ENCODE measurements at places on chromosomes 3 and 15.

- no peak for DNase-seq
Measured at GRCh38 chr3:135860761-135861160, 104.8 kb upstream of the PPP2R3A start.

DNA sequence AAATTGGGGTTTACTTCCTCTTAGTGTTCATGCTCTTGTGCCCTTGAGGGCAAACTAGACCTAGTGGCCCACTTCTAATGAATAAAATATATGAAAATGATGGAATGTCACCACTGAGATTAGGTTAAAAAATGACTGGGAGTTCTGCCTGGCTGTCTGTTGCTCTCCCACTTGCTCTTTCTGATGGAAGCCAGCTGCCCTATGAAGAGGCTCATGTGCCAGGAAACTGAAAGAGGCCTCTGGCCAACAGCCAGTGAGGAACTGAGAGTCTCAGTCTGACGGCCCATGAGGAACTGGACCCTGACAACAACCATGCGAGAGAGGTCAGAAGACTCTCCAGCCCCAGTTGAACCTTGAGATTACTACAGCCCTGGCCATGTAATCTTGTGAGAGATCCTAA lies 107.1 kb upstream of the FHIT start:
- no peak for DNase-seq

DNA sequence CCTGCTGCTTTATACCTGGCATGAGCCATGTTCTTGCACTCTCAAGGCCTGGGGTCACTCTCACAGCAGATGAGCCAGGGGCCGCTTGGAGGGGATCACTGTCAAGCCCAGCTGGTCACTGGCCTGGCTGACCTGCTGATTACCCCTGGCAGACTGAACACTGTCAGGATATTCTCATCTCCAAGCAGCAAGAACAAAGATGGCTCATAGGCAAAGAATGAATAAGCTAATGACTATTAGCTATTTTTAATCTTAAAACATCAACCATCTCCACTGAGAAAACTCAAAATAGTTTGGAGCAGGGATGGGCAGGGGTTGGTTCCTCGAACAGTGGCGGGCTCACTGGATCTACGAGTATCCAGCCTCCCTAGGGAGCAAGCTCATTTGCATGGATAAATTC lies 64.4 kb upstream of the ACAN start:
- no peak for DNase-seq

- no peak for DNase-seq
Measured at GRCh38 chr3:185473290-185473815, 25.5 kb downstream of the TMEM41A start.

DNA sequence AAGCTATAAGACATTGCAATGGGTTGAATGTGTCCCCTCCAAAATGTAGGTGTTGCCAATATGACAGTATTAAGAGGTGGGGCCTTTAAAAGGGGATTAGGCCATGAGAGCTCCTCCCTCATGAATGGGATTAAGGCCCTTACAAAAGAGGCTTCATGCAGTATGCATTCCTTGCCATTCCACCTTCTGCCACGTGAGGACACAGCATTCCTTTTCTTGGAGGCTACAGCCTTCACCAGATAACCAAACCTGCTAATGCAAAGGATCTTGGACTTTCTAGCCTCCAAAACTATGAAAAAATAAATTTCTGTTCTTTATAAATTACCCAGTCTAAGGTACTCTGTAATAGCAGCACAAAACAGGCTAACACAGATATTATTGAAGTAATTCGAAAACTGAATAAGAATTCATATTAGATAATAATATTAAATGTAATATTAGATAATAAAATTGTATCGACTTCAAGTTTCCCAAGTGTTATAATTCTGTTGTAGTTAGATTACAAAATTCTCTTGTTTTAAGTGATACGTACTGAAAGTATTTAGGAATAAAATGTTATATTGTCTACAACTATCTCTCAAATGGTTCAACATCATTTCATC lies 29.4 kb upstream of the ATP8B4 start:
- DNase-seq = no peak

DNA sequence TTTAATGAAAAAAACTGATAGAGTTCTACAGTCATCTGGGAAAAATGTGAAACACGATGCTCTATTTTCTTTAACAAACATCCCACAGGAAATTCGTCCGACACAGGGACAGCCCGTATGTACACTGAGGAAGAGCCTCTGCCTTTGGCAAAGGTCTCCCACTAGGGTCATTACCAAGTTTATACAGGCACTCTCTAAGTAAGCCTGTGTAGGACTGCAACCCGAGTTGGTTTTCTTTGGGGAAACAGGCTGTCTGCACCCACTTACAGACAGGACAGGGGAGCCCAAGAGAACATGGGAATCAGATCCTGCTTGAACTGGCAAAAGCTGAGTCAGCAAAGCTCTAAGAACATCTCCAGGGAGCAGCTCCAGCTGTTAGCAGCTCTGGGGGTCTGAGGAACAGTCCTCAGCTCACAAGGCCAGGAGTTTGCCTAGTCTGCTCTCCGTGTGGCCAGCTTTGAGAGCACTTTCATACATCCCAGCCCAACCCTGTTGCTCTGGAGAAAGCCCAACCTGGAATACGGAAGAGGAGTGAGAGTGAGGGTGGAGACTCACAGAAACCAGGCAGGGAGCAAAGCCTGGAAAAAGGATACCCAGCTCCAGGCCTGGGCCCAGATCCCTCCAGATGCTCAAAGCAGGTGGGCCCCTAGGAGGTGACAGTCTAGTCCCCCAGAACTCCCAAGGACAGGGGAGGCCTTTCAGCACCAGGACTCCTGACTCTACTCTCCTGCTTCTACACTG lies 1.9 kb downstream of the TBC1D2B start:
- DNase-seq = no peak

DNA sequence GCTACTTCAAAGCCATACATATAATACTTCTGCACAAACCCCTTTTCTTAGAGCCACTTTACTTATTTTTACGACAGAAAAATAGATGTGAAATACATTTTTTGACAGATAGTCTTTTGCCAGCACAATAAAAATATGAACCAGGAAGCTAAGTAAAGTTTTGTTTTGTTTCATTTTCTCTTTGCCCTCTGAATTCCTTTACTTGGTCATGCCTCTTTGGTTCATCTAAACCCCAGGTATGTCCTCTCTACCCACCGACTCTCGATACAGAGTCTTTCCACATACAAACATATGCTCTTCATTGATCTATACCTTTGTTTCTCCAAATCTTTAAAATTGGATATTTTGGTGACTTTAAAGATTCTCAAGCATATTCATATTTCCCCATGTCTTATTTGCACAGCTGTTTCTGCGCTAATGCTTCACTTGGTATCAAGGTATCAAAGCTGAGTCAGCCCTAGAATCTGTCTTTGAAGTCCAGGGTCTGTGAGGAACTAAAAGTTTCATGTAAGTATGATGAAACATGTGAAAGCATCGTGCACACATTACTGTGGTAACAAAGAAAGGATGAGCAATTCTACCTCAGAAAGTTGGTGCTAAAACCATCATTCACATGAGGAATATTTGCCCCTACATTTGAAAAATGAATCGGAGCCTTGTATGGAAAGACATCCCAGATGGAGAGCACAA lies 845.4 kb downstream of the NAALADL2 start:
- DNase-seq = no peak

DNA sequence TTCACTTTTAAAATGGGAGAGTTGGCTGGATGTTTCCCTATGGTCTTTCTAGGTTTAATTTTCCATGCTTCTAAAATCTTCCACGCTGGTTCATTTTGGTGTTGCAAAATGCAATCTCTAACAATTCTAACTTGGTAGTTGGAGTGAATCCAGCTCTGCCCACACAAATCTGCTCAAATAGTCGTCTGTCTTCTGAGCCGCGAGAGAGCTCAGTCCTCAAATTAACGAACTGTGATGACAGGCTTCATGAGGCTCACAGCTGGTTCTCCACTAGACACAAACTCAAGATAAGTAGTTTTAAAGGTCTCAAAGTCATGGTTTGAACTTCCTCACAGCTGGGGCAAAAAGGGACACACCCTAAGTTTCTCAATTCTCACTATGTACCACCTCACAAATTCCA lies 178.6 kb upstream of the LYSMD4 start:
- DNase-seq = no peak

- no peak for DNase-seq
Measured at GRCh38 chr3:62672988-62673313, 202.3 kb downstream of the CADPS start.

GRCh38 chr3:16337856-16338540 lies 73.0 kb downstream of the OXNAD1 start:
- DNase-seq = peak; percentile 74

- no peak for DNase-seq
Measured at GRCh38 chr3:155549087-155549486, 195.8 kb downstream of the PLCH1 start.

DNA sequence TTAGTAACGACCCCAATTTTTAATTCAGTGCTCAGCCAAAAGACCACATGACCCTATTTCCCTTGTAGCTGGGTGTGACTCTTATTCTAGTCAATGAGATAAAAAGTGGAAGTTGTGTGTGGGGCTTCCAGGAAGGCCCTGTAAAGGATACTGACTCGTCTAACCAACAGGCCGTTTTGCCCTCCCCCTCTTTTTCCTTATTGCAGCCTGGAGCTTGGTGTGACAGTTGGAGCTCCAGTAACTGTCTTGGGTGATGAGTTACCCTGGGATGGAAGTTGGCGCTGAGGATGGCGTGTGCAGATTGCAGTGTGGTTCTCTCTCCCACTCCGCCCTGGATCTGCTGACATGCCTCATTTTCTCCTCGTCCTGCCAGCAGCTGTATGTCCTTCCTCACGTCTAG lies 209.3 kb upstream of the PROK2 start:
- no peak for DNase-seq

- no peak for DNase-seq
Measured at GRCh38 chr3:10780922-10781321, 35.1 kb upstream of the SLC6A11 start.

GRCh38 chr3:79976466-79976865 lies 208.7 kb upstream of the ROBO1 start:
- DNase-seq = no peak

- no peak for DNase-seq
Measured at GRCh38 chr3:181879926-181880325, 168.2 kb downstream of the SOX2 start.

DNA sequence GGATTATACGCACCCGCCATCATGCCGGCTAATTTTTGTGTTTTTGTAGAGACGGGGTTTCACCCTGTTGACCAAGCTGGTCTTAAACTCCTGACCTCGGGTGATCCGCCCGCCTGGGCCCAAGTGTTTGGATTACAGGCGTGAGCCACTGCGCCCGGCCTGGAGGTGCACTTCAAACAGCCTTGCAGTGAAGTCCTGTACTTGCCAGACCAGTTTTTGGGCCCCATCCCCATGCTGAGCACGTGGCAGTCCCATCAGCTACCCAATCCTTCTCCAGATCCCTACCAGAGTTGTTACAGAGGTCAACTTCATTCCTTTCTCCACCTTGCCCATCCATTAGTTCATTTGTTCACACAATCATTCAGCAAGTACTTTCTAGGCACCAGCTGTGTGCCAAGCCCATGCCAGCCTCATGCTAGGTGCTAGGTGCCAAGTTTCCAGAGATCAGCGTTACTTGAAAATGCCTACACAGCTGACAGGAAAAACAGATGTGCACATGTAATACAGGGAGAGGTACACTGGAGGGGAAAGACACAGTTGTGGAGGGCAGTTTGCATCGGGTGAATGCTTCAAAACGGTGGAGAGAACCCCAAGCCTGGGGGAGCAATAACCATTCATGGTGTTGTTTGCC lies 2.2 kb downstream of the DNAH1 start:
- no peak for DNase-seq

GRCh38 chr15:71687902-71688508 lies 122.3 kb upstream of the NR2E3 start:
- DNase-seq = no peak

DNA sequence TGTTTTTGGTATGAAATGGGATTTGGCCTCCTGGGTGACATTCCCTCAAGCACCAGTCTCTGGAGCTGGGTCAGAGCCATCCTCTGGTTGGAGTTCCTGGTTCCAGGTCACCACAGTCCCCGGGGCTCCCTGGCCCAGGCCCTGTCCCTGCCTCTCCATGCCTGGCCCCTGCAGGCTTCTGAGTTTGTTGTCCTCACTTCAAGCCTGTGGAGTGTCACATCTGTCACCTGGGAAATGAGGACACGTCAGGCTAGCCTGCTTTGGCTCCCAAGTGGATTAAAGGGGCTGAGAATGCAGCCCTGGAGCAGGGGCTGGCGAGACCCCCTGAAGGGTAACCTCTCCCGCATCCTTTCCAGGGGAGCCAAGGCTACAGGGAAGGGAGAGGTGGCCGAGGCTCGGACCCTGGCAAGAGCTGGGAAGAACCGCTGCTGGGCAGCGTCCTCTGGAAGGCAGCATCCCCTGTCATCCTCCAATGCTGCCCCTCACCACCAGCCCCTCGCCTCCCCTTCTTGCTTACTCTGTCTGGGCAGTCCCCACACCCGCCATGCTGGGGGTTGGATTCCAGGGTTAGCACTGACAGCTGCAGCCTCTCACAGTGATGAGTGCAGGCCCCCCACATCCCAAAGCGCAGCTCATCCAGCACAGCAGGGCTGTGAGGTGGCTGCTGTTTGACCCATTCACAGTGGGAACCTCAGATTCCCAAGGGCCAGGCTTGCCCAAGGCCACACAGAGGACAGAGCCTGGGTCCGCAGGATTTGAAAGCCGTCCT lies 75.5 kb upstream of the IQSEC1 start:
- DNase-seq = no peak

DNA sequence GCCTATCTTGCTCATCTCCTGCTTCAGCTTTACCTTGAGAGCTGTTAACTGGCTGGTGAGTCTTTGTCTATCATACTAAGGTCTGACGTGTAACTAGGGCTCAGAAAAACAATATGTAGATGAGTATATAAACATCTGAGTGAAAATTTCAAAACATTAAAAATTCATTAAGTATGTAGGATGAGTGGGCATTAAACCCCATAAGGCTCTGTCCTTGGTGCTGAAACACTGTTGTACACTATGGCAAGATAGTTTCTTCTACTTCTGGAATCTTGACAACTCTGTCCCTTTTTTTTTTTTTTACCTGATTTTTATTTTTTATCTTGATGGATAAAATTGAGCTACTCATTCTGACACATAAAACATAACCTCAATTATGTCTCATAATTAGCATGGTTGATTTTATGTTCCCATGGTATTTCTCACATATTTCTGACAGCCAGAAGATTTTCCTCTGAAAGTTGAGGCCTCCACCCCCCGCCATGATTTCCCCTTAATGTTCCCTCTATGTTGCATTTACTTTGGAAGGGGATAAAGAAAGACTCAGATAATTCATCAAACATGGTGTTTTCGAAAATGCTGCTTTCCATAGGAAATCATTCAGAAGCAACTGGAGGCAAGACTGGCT lies 54.3 kb downstream of the DGKG start:
- no peak for DNase-seq

GRCh38 chr3:55174747-55175146 lies 246.9 kb upstream of the LRTM1 start:
- no peak for DNase-seq

GRCh38 chr3:38597502-38598060 lies 51.9 kb downstream of the SCN5A start:
- no peak for DNase-seq

DNA sequence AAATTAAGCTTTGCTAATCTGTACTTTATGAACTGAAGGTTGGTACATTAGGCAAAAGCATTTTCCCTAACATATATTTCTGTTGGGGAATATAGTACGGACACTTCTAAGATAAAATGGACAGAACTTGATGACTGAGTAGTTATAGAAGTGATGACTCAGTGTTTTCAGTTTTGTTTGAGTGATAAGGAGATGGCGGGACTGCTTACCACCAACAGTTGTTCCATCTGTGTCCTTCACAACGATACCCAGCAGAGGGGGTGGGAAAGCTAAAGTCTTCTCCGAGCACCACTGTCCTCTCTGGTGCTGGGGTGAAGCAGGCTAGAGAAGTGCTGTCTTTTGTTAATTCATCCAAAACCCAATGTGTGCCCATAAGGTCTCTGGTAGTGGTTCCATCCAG lies 195.8 kb downstream of the CD47 start:
- DNase-seq = no peak
